Stimulated activated CD4-positive, alpha-beta T cell treated with anti-CD3 and anti-CD28 coated beads, Interleukin-2, amount 100 ng/mL, for 4 hours (primary cell): ENCODE measurements at places on chromosomes 7 and 10.
A peak's percentile ranks its signal among the peaks of the same experiment; 100 is the strongest.

DNA sequence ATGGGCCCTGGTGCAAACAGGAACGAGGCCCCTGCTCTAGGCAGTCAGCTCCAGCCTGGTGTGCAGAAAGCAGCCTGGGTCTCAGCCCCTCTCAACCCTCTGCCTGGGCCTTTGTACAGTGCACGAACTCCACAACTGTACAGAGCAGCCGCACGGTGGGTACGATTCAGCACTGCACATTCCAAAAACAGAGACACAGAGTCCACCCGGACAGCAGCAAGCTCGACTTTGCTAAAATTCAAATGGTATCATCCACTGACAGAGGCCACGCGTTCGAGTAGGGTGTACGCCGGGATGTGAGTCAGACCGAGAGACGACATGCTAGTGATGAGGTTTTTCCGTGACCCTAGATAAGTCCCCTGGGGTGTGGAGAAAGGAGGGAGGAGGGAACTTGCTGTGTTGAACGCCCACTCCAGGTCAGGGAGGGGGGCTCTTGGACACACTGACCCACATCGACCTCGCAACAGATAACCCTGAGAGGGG is 65.6 kb upstream of the PDGFA start:
- peak; percentile 62 for DNase-seq

- no peak for DNase-seq
Measured at GRCh38 chr10:98644466-98644865, 197.7 kb upstream of the HPS1 start.

GRCh38 chr7:43921423-43921822 is 4.8 kb upstream of the UBE2D4 start:
- no peak for DNase-seq

DNA sequence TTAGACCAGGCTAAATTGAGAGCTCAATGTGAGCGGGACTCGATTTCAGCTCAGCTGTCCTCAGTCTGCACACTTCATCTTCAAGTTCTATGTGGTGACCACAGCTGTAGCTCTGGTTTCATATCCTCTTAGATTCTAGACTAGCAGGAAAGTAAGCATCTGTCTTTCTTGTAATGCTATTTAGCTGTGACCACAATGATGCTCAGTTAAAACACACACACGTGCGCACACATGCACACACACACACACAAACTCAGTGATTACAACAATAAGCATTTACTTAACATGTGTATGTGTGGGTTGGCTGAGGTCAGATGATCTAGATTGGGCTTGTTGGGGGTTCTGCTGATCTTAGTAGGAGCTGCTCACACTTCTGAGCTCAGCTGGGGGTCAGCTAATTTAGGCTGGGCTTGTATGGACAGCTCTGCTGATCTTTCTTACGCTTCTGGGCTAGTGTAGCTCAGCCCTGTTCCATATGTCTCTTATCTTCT is 82.5 kb downstream of the ZNF365 start:
- no peak for DNase-seq

DNA sequence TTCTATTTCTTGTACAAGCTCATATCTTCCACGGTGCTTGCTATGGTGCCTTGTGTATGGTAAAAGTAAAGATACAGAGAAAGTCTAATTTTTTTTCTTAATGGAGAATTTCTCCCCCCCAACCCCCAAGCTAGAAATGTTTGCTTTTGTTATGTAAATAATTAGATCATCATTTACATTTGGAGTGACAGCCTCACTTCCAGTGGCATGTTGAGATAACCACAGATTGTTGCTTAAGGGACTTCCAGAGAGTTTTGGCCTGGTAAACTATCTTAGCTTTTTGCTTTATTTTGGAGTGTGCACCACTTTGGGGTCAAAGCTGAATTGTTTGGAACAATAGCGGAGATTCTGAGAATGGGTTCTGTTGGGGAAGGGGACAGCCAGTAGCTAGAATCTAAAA is 129.7 kb downstream of the ZNF365 start:
- no peak for DNase-seq

DNA sequence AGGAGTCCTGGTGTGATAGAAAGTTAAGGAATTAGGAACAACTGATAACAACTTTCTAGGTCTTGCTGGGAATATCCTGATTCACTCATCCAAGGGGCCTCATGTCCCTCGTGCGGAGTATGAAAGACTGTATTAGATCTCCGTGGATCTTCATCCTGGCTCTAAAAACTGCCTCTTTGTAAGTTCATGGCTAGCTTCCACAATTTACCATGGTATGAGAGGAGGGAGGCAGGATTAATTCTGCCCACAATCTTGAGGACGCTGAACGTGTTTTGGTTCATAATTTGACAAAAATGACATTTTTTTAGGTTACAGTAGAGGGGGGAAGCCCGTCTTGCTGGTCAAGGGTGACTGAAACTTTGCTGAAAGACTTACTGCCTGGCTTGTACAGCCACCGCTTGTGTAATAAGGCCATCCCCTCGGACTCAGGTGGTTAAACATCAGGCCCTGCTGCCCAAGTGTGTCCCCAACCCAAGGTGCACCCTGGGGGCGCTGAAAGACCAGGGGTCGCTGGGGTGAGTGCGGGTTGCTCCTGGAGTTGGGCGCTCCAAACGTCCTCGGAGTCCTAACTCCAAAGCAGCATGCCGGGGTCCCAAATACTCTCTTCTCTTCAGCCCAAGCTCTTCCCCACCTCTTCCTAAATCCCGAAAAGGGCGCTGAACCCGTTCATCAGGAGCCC is 733 bp downstream of the HIBADH start:
- DNase-seq, result no peak

- no peak for DNase-seq
Measured at GRCh38 chr10:17965649-17966235, 14.0 kb downstream of the SLC39A12 start.

DNA sequence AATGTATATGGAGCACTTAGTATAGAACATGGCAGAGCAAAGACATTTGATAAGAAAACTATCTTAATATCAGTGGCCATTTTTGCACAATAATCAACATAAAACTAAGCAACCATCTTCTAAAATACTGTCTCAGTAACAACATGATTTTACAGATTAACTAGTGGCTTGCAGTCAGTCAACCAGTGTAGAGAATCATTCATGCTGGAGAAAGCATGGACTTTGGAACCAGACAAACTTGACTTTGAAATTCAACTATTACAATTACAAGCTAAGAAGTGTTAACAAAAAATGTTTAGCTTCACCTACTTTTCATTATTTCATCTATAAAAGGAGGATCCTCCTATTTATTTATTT is 27.7 kb downstream of the CUBN start:
- DNase-seq, result no peak

DNA sequence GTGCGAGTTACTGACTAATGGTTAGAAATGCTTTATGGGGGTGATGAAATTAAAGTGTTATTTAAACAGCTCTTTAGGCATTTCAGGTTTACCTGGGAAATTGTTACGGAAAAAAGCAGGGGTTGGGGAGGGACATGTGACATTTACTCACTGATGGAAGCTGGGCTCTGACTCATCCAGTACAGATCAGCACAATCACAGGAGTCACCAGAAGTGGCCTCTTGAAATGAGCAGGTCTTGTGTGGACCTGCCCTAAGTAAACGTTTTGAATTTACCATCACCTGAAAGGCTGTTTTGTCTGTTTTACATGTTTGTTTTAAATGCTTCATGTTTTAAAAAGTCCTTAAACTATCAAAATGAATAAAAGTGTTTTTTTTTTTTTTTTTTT is 2.3 kb downstream of the GLRX3 start:
- peak; percentile 34 for DNase-seq

DNA sequence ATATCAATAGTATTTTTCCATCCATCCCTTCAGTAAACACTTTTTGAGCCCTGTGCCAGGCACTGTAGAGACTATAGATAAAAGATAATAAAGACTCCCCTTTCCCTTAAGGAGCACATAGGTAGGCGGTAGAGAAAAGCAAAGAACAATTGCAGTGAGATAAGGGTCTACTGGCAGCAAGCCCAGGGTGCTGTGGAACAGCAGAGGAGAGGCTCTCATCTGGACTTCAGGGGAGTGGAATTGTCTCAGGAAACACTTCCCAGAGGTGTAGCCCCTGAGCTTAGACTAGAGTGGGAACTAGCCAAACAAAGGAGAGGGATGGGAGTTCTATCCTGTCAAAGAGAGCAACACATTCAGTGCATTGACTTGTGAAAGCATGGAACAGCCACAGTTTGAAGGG is 102.0 kb downstream of the NRF1 start:
- no peak for DNase-seq

DNA sequence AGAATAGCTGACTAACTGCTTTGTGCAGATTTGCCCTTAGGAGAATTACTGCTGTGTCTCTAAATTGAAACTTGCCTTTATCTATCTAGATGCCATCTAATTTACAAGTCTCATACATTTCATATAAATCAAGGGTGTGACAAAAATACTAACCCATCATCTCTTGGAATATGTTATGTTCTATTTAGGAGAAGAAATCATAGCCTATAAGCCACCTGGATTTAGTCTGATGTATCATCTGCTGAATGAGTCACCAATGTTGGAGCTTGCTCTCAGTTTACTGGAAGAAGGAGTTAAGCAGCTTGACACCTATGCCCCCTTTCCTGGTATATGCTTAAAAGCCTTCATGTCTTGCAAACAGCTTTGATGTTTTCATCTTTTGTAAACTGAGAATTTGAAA is 43.5 kb downstream of the NUP205 start:
- DNase-seq, result no peak

DNA sequence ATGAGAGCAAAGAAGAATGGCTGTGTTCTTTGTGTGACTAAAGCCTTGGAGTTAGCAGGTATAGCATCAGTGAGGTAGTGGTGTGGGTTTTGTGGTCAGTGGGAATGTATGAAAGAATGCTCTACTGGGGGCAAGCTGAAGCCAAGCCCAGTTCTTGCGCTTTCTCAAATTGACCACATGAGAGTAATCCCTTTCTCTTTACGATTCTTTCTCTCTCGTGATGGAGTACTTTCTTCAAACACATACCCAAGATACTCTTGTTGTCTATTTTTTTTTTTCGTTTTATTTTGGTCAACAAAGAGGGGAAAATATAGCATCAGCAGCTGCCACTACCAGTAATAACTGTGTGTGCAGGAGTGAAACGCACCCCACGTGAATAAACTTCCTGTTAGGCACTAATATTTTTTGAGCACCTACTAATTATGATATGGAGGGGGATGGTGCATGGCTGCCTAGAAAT is 8.4 kb upstream of the PANK1 start:
- DNase-seq, result no peak

GRCh38 chr10:44389150-44389549 is 4.3 kb upstream of the CXCL12 start:
- DNase-seq, result no peak

- DNase-seq, result no peak
Measured at GRCh38 chr7:18082169-18082568, 54.5 kb upstream of the PRPS1L1 start.

DNA sequence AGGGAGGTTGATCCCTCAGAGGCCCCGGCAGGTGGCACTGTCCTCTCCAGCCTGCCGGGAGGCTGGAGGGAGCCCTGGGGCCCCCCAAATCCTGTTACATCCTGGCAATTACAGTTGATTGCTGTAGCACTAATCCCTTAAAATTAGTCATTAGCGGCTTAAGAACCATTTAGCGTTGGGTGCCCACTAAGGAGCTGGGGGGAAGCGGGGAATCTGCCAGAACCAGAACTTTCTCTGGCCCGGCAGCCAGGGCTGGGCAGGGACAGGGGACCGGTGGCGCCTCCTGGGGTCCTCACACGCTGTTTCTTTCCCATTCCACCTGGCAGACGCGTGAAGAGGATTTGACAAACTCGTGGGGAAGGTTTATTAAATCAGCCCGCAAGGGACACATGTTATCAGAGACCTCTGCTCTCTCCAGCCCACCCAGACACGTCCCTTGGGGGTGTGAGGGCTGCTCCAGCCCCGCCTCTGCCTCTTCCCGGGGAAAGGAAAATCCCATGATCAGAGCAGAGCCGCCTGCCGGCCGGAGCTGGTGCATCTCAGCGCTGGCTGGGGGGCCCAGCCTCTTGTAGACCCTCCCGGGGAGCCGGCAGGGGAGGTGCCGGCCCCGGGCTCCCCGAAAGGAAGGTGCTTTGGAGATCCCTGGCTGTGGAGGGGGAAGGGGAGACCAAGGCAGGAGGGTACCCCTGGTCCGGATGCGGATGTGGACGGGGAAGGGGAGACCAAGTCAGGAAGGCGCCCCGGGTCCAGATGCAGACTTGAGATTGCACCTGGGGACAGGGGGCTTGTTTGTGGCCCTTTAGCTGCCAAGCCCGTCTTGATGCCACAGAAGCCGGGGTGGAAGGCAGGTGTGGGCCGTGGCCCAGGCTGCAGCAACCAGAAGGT is 142.7 kb downstream of the ELFN1 start:
- no peak for DNase-seq

- peak; percentile 46 for DNase-seq
Measured at GRCh38 chr10:35219292-35219691, 92.6 kb downstream of the CREM start.

DNA sequence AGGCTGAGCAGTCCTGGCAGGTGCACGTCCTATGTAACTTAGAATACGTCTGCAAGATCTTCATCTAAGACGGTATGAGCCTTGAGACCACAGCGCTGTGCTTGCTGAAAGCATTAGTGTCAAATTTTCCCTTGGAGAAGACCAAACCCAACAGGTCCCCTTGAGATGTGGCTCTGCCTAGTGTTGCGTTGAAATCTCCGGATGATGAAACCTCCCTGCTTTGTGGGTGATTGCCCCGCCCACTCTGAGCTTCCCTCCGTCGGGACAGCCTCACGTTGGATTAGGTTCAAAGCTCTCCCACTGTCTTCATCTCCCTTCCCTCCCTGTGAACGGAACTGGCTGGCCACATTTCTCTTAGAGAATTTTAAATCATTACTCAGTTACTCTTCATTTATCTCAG is 102.0 kb downstream of the ADARB2 start:
- DNase-seq, result no peak

DNA sequence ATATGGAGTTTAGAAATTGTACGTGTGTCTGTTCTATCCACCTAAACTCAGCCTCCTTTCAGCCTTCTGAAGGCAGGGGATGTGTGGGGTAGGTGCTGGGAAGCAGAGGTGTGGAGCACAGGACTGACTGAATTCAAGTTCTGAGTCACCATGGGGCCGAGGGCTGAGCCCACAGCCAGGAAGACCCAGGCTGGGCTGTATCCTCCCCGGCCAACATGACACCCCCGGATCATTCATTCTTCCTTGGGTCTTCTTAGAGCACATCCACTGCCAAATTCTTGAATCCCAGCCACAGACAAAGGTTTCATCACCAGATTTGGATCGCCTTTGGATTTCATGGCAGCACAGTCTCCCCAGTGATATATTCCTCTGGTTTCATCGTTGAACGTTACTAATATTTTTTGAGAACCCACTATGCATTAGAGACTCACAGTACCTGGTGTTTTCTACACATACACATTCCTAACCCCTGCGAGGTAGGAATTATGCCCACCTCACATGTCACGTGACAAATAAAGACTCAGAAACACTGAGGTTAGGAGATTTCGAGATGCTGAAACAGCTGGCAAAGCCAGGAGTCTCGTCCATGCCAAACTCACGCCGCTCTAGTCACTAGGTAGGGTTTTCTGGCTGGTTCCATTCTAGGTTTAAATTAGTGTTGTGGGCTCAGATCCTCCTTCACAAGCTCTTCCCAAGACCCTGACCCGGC is 26.9 kb downstream of the CCDC3 start:
- no peak for DNase-seq
